ENCODE measurements at places on chromosomes 4 and X.

DNA sequence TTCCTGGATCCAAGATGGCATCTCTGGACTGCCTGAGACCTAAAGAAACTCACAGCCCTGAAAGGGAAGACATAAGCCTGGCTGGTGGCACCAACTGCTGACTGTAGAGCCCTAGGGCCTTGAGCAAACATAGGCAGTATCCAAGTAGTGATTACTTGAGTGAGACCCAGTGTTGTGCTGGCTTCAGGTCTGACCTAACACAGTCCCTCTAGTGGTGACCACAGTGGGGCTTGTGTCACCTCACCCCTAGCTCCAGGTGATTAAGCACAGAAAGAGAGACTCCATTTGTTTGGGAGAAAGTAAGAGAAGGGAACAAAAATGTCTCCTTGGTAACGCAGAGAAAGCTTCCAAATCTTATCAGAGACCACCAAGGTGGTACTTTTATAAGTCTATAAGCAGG, 496.3 kb upstream of the HTR2C start:
- DNase-seq: no peak

DNA sequence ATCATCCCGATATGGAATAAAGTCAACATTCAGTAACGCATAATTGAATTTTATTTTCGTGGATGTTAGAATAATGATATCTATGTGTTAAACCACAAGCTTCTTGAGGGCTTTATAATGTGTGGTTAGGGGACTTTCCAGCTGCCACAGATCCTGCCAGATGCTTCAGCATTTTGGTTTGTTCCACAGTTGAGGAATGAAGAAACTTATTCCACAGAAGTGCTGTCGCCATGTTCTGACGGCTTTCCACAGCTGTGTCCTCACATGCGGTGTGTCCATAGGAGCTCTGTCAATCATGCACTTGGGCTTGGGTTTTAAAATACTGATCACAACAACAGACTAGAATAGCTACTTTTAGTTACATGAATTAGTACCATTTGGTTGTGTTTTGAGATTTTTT, 411.9 kb downstream of the TRIML1 start:
- peak; percentile 48 for DNase-seq

DNA sequence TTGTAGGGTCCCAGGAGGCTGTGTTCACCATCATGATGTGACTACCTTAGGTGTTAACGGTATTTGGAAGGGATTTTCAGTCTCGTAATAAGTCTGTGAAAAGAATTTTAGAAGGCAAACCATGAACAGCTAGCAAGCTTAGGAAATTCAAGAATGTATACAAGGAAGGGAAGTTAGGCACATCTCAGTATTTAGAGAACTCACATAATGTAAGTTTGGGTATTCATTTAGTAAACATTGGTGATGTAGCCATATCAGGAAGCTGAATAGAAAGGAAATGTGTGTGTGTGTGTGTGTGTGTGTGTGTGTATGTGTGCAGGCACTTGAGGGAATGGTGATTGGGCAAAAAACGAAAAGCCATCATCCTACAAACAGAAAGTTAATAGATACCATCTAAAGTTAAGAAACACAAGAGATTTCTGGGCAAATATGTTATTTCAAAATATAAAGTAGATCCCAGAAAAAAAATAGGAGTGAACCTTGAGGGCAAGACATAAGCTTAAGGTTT, 34.7 kb upstream of the PRKX start:
- DNase-seq: no peak

DNA sequence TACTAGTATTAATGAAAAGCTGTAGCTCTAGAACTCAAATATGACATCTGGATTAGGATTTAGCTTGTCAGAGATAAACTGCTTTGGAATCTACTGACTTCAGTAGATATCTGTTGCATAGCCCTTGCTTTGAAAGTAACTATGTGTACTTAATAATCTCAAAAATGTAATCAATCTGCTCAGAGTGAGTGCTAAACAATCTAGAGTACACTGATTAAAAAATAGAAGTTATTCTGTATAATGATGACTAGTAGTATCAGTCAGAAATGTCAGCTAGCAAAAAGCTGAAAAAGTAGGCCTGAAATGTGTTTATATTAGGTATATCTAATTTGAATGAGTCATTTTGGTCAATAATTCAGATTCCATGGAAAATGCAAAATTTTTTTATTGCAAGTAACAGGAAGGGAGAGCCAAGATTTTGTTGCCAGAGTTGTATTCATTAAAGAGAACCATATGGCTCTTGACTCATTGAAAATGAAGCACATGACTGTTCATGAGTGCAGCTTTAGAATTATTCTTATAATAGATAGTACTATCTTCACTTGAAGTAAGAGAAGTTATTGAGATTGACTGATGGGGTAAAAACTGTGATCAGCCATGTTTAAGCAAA, 20.0 kb downstream of the CLCN3 start:
- no peak for DNase-seq

GRCh38 chrX:93580634-93581033, 92.7 kb downstream of the NAP1L3 start:
- DNase-seq: no peak

DNA sequence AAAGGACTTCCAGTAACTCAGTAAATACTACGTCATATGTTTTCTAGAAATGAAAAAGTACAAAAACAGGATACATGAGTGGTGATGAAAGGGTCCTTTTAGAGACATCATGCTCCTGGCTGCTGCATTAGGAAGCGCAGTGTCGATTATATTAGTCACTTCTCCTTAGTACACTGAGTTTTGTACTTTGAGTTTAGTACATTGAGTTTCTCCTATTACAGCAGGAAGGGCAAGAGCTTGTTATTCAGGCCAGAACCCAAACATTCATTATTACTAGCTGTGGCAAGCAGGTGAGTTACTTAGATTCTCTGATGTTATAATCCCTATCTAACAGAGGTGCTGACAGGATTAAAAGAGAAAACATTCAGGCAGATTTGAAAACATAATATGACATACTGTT, 21.3 kb downstream of the RPGR start:
- no peak for DNase-seq

GRCh38 chr4:52877694-52878093, 15.6 kb downstream of the RASL11B start:
- peak; percentile 4 for DNase-seq

GRCh38 chrX:13067773-13068172, 23.4 kb upstream of the FAM9C start:
- no peak for DNase-seq

GRCh38 chr4:152807294-152807829, 27.6 kb downstream of the ARFIP1 start:
- DNase-seq: no peak

GRCh38 chr4:142696334-142697122, 149.6 kb downstream of the INPP4B start:
- DNase-seq: no peak

All from right forelimb (tissue), 1 donor.